Naive thymus-derived CD4-positive, alpha-beta T cell (primary cell): ENCODE measurements at places on chromosomes 4 and X. TPM values are rescaled to one million over a fixed set of nuclear protein-coding genes. Genes with fewer than 3 reads are reported as not detected.

GAGE13 gene
- total RNA-seq: not detected

CPXCR1 gene
- total RNA-seq: not detected

MSANTD1 gene
- 1.4 and 2.0 TPM in 2 replicates for total RNA-seq

RAB9B gene
- total RNA-seq: 0.86 TPM

RTL5 gene
- 0.10 and 0.17 TPM in 2 replicates for total RNA-seq

FAM200B gene
- total RNA-seq: 10.6 and 13.3 TPM in 2 replicates

ATOH1 gene
- total RNA-seq: not detected in 2 replicates

STPG2 gene
- 0.47 TPM for total RNA-seq

N4BP2 gene
- total RNA-seq: 32.4 and 37.2 TPM in 2 replicates

DSPP gene
- not detected for total RNA-seq

ERVMER34-1 gene
- not detected for total RNA-seq

OPN1MW gene
- not detected for total RNA-seq

UNC5C gene
- not detected for total RNA-seq

AWAT1 gene
- total RNA-seq: not detected in 2 replicates

DNA sequence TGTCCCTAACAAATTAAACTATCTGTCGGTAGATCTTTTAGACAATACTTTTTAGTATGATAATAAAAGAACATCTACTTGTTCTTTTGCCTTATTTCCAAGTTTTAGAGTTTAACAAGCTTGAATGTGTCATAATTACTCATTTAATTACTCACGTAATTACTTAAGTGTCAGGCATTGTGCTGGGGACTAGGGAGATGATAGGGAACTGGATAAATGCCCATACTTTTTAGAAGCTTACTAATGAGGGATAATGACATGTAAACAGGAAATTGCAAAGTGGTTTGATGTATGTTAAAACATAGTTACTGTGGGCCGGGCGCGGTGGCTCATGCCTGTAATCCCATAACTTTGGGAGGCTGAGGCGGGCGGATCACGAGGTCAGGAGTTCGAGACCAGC, 158.3 kb downstream of the DMD start:
- no peak for DNase-seq
- H3K27me3 ChIP-seq: no peaks in the 10 kb centered on the region
- no peak overlapping the region for H3K27ac ChIP-seq
- H3K4me1 ChIP-seq: no peaks in the 10 kb centered on the region

DNA sequence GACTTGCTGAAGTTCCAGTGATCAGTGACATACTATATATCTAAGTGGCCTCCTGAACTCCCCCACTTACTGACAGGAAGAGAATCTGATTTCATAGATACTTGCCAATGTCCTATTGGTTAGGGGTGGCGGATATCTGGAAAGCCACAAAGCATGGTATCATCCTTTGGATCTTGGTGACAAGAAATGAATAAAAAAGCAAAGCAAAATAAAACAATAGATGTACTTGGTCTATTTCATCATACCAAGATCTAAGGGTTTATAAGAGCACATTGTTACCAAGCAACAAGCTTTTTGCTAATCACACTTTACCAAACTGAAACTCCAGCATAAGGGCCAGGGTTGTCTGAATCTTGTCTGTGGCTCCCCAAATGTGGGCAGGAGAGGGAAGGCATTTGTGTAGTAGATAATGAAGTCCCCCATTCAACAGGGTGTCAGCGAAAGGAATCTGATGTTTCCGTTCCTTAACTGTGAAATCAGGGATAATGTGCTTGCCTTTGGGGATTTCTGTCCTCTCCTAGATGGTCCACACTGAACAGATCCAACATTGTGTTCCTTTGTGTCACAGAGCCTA, 125.0 kb upstream of the SMIM10 start:
- no peaks in the 10 kb centered on the region for H3K4me1 ChIP-seq
- no peaks in the 10 kb centered on the region for H3K27me3 ChIP-seq
- H3K4me3 ChIP-seq: no peak overlapping the region

- no peak overlapping the region for H3K27ac ChIP-seq
- no peak for DNase-seq
- H3K36me3 ChIP-seq: no peaks in the 10 kb centered on the region
- H3K4me3 ChIP-seq: no peak overlapping the region
- no peaks in the 10 kb centered on the region for H3K4me1 ChIP-seq
Measured at GRCh38 chr4:110480031-110480549, 4.1 kb downstream of the ENPEP start.

GRCh38 chrX:79466636-79467035, 99.5 kb upstream of the ITM2A start:
- no peak overlapping the region for H3K4me3 ChIP-seq
- H3K27ac ChIP-seq: no peak overlapping the region
- no peaks in the 10 kb centered on the region for H3K27me3 ChIP-seq
- no peaks in the 10 kb centered on the region for H3K4me1 ChIP-seq
- no peaks in the 10 kb centered on the region for H3K36me3 ChIP-seq
- DNase-seq: no peak

- no peaks in the 10 kb centered on the region for H3K4me1 ChIP-seq
- no peak overlapping the region for H3K27ac ChIP-seq
- H3K4me3 ChIP-seq: no peak overlapping the region
- H3K36me3 ChIP-seq: no peaks in the 10 kb centered on the region
- H3K27me3 ChIP-seq: no peaks in the 10 kb centered on the region
Measured at GRCh38 chrX:44980883-44981282, 107.9 kb downstream of the KDM6A start.

DNA sequence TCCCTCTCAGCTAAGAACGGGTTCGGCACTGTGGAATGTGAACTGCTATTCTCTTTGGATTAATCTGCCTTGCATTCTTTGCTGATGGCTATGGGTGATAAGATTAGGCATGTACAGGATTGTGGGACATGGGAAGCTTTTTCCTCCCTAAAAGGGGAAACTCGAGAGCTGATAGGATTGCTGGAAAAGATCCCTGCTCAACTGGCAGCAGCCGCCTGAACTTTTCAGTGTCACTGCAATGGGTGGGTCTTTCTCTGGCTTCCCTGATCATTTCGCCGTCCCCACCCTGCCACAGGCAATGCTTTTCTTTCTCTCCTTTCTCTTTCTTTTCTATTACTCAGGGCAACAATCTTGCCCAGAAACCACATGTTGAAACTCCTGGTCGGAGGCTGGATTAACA, 20.5 kb downstream of the PAGE2 start:
- H3K27ac ChIP-seq: no peak overlapping the region
- no peak for DNase-seq
- H3K4me1 ChIP-seq: no peaks in the 10 kb centered on the region
- no peaks in the 10 kb centered on the region for H3K27me3 ChIP-seq
- no peaks in the 10 kb centered on the region for H3K36me3 ChIP-seq
- no peak overlapping the region for H3K4me3 ChIP-seq

DNA sequence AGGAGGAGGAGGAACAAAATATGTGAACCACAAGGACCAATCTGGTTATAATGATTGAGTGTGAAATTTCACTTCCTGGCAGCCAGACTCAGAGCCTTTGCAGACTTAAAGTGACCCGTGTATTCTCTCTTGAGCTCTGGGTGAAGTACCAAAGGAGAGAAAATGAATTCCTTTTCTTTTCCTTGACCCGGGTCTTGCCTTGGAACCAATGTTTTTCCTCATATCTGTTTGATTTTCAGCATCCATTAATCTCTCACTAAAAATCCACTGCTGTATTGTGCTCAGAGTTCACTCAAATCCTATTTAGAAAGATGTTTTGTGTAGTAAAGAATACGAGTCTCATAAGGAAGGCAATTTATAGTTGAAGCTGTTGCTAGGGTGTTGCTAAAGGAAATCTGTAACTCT, 78.3 kb upstream of the C1QTNF7 start:
- no peak overlapping the region for H3K27ac ChIP-seq
- no peaks in the 10 kb centered on the region for H3K36me3 ChIP-seq
- no peaks in the 10 kb centered on the region for H3K27me3 ChIP-seq
- DNase-seq: no peak
- H3K4me3 ChIP-seq: no peak overlapping the region

- H3K27me3 ChIP-seq: no peaks in the 10 kb centered on the region
- H3K4me3 ChIP-seq: no peak overlapping the region
- DNase-seq: no peak
Measured at GRCh38 chr4:179843370-179843769, 2399.8 kb upstream of the TENM3 start.

GRCh38 chr4:88964450-88964849, 92.5 kb downstream of the FAM13A start:
- H3K27me3 ChIP-seq: no peaks in the 10 kb centered on the region
- H3K4me1 ChIP-seq: peaks cover 8% of the 10 kb centered on the region
- H3K4me3 ChIP-seq: no peak overlapping the region
- no peak overlapping the region for H3K27ac ChIP-seq
- no peaks in the 10 kb centered on the region for H3K36me3 ChIP-seq
- no peak for DNase-seq

DNA sequence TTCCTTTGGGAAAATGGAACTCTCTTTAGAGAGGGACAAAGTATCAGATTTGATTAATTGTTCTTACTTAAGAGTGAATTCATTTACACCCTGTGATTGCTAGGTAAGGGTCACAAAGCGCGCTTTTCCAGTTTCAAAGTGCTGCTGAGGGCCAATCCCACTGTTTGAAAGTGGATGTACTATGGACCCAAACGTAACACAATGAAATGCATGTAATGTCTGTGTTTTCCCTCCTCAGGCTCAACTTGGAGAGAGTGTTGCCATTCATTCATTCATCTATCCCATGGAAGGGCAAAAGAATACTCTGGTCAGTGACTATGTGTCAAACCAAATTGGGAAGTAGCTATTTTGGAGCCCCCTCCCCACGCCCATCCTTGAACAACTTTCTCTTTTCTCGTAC, 16.1 kb downstream of the IGSF1 start:
- no peak overlapping the region for H3K4me3 ChIP-seq
- H3K27ac ChIP-seq: no peak overlapping the region
- no peaks in the 10 kb centered on the region for H3K4me1 ChIP-seq
- no peaks in the 10 kb centered on the region for H3K27me3 ChIP-seq

GRCh38 chr4:124945422-124945821, 232.9 kb upstream of the ANKRD50 start:
- H3K4me3 ChIP-seq: no peak overlapping the region
- H3K27ac ChIP-seq: no peak overlapping the region
- no peaks in the 10 kb centered on the region for H3K27me3 ChIP-seq

GRCh38 chr4:140777894-140778293, 21.7 kb upstream of the TBC1D9 start:
- H3K27ac ChIP-seq: no peak overlapping the region
- no peaks in the 10 kb centered on the region for H3K4me1 ChIP-seq
- no peaks in the 10 kb centered on the region for H3K36me3 ChIP-seq

DNA sequence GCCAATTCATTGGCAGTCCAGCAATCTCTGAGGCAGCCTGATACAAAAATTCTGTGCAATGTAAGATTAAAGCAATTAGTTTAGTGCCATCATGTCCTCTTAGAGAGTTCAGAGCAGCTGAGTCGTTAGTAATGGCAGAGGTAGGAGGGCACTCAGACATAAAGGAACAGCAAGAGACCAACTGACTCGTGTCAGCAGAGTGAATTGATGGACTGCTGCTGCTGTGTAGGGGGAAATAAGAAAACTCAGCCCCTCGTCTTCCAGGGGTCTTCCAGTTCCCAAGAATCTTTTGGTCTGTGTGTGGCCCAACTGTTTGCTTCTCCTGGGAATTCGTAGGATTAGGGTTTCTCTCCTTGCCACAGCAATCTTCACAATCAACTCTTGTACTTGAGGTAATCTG, 100.9 kb downstream of the TTC29 start:
- DNase-seq: no peak
- H3K27me3 ChIP-seq: no peaks in the 10 kb centered on the region
- no peaks in the 10 kb centered on the region for H3K36me3 ChIP-seq
- no peak overlapping the region for H3K27ac ChIP-seq
- H3K4me1 ChIP-seq: no peaks in the 10 kb centered on the region

DNA sequence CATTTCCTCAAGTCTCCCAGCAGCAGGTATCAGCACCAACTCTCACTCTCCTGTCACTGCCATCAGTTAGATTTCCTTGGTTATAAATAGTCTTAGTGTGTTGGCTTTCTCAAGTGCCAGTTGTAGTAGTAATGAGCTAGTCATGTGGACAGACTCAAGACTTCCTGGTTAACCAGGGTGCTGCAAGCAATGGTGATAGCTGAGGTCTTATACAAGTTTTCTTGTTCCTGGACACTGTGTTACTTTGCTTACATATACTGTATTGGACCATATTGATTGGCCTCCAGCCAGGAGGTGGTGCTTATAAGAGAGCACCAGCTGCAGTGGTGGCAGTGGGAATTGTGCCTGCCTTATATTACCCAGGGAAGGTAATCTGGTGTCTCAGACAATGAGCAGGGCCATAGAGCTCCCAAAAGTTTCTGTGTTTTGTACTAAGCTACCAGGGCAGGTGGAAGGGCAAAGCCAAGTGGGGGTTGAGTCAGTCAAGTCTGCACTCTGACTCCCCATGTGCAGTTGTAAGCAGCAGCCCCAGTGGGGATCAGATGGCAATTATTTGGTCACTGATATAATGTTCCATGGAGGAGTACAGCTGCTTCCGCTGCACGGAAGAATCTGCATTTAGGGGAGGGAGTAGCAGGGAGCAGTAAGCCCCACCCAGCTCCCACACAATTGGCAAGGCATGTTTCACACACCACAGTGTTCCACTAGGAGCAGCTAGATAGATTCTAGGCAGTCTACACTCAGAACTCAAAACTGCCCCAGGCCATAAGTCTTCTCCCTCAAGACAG, 24.1 kb upstream of the ZDHHC15 start:
- no peaks in the 10 kb centered on the region for H3K36me3 ChIP-seq
- H3K27ac ChIP-seq: no peak overlapping the region

- H3K27ac ChIP-seq: no peak overlapping the region
- no peak overlapping the region for H3K4me3 ChIP-seq
- no peaks in the 10 kb centered on the region for H3K4me1 ChIP-seq
- no peaks in the 10 kb centered on the region for H3K27me3 ChIP-seq
- H3K36me3 ChIP-seq: no peaks in the 10 kb centered on the region
Measured at GRCh38 chrX:106278951-106279350, 110.8 kb downstream of the PWWP3B start.

DNA sequence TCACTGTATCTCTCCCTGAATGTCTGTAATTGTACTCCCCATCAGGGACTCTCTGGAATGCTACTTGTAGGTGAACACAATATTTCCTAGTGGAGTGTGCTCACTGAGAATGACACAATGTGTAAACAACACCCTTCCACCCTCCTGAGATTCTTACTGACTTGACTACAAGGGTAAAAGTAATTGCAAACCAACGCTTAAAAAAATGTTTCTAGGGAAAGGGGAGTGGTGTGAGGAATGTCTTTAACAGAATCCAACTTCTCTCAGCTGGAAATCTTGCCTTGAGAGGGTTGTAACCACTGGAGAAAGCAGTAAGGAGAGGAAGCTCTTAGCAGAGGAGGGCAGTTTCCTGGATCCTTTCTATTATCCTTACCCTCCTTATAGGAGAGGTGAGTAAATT, 5.1 kb upstream of the RAPGEF2 start:
- no peak for DNase-seq
- H3K36me3 ChIP-seq: no peaks in the 10 kb centered on the region
- no peaks in the 10 kb centered on the region for H3K27me3 ChIP-seq
- H3K4me1 ChIP-seq: no peaks in the 10 kb centered on the region
- H3K27ac ChIP-seq: no peak overlapping the region

- H3K27ac ChIP-seq: peak overlapping the region; percentile 49
- H3K36me3 ChIP-seq: no peaks in the 10 kb centered on the region
- H3K4me1 ChIP-seq: peaks cover 75% of the 10 kb centered on the region
- DNase-seq: no peak
- H3K4me3 ChIP-seq: no peak overlapping the region
Measured at GRCh38 chrX:129772796-129773431, 6.8 kb upstream of the SASH3 start.

- H3K4me1 ChIP-seq: no peaks in the 10 kb centered on the region
- no peak overlapping the region for H3K4me3 ChIP-seq
- no peaks in the 10 kb centered on the region for H3K27me3 ChIP-seq
- no peaks in the 10 kb centered on the region for H3K36me3 ChIP-seq
- H3K27ac ChIP-seq: no peak overlapping the region
- DNase-seq: no peak
Measured at GRCh38 chr4:135177321-135177720, 975.7 kb upstream of the PABPC4L start.
